T-cell (primary cell): ENCODE measurements at places on chromosomes 6 and 20. TPM values are rescaled to one million over a fixed set of nuclear protein-coding genes. Genes with fewer than 3 reads are reported as not detected.

Gene COL11A2
- 2.7 TPM for total RNA-seq

Gene FOXQ1
- not detected for total RNA-seq

Gene SAMD10
- 16.1 TPM for total RNA-seq

Gene MUCL3
- total RNA-seq: not detected

Gene SMLR1
- total RNA-seq: not detected

Gene VSTM2L
- total RNA-seq: not detected

Gene RNF217
- total RNA-seq: 0.35 TPM

Gene SNPH
- total RNA-seq: 29.8 TPM

Gene KIAA1755
- not detected for total RNA-seq

Gene HLA-DMB
- total RNA-seq: 15.7 TPM

Gene POU3F2
- total RNA-seq: not detected

Gene SIRPB2
- total RNA-seq: not detected

Gene KCNK15
- total RNA-seq: not detected

Gene SIRPA
- 0.15 TPM for total RNA-seq

Gene VWA7
- total RNA-seq: 1.6 TPM

Gene HTR1E
- total RNA-seq: not detected

Gene IPCEF1
- 61.5 TPM for total RNA-seq

Gene MMP24
- 0.49 TPM for total RNA-seq

Gene HEY2
- total RNA-seq: 0.16 TPM

Gene SLC16A10
- total RNA-seq: 14.3 TPM

Gene CCN6
- total RNA-seq: not detected

Gene LTB
- 398 TPM for total RNA-seq

Gene TGM2
- not detected for total RNA-seq

Gene ANKEF1
- 4.1 TPM for total RNA-seq

Gene RHAG
- 0.51 TPM for total RNA-seq

Gene SLC23A2
- 22.9 TPM for total RNA-seq

Gene PHACTR3
- total RNA-seq: not detected

Gene CST3
- 5.3 TPM for total RNA-seq

Gene SCRT2
- not detected for total RNA-seq

Gene PPIL6
- total RNA-seq: 0.93 TPM

Gene OPRL1
- total RNA-seq: 1.2 TPM

Gene SRSF12
- total RNA-seq: not detected

Gene MOXD1
- 0.18 TPM for total RNA-seq

Gene PPP1R14C
- not detected for total RNA-seq

Gene PLA2G7
- total RNA-seq: 0.30 TPM

Gene ZNF334
- total RNA-seq: 0.14 TPM

Gene CALHM5
- not detected for total RNA-seq

Gene TMX4
- 46.7 TPM for total RNA-seq

Gene RBL1
- total RNA-seq: 27.7 TPM

Gene HLA-B
- 6,093 TPM for total RNA-seq

Gene DNMT3B
- 1.7 TPM for total RNA-seq

Gene COL21A1
- not detected for total RNA-seq

Gene MEP1A
- total RNA-seq: not detected

Gene ULBP3
- 0.43 TPM for total RNA-seq

Gene DDO
- not detected for total RNA-seq

Gene EGFL8
- 17.5 TPM for total RNA-seq

Gene VGLL2
- total RNA-seq: not detected

Gene OLIG3
- total RNA-seq: not detected

Gene PAK1IP1
- 8.4 TPM for total RNA-seq

Gene TRIM31
- not detected for total RNA-seq

Gene C6orf52
- total RNA-seq: 1.5 TPM

Gene CFAP61
- total RNA-seq: not detected

Gene EYA4
- not detected for total RNA-seq

Gene CAPN11
- total RNA-seq: not detected

Gene SLC32A1
- not detected for total RNA-seq

Gene HLA-DQB1
- 17.0 TPM for total RNA-seq

Gene BYSL
- 3.6 TPM for total RNA-seq

Gene PRSS16
- total RNA-seq: 2.1 TPM

Gene RIPPLY2
- total RNA-seq: not detected
